ENCODE measurements at places on chromosomes 11 and 22. TPM values are rescaled to one million over a fixed set of nuclear protein-coding genes. Genes with fewer than 3 reads are reported as not detected.

DNA sequence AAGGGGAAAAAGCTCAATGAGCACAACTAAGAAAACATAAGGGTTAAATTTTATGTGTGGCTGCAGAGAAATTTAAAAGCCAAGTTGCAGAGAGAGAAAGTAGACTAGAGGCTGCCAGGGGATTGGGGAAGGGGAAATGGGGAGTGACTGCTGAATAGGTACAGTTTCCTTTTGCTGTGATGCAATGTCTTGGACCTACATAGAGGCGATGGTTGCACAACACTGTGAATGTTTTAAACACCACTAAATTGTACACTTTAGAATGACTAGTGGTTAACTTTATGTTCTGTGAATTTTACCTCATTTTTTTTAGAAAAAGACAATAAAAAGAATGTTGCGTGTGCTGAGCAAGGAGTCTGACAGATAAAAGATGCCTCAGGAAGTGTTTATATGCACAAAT is 36.5 kb downstream of the TENM4 start:
- no peak for DNase-seq

GRCh38 chr11:118768690-118769089 is 22.3 kb downstream of the DDX6 start:
- no peak for DNase-seq

The MMP27 gene
- total RNA-seq = not detected

The OSM gene
- 4.7 TPM for total RNA-seq

The KCNJ1 gene
- total RNA-seq = not detected

The SCGB1D2 gene
- not detected for total RNA-seq

The OR51E2 gene
- 0.63 TPM for total RNA-seq

DNA sequence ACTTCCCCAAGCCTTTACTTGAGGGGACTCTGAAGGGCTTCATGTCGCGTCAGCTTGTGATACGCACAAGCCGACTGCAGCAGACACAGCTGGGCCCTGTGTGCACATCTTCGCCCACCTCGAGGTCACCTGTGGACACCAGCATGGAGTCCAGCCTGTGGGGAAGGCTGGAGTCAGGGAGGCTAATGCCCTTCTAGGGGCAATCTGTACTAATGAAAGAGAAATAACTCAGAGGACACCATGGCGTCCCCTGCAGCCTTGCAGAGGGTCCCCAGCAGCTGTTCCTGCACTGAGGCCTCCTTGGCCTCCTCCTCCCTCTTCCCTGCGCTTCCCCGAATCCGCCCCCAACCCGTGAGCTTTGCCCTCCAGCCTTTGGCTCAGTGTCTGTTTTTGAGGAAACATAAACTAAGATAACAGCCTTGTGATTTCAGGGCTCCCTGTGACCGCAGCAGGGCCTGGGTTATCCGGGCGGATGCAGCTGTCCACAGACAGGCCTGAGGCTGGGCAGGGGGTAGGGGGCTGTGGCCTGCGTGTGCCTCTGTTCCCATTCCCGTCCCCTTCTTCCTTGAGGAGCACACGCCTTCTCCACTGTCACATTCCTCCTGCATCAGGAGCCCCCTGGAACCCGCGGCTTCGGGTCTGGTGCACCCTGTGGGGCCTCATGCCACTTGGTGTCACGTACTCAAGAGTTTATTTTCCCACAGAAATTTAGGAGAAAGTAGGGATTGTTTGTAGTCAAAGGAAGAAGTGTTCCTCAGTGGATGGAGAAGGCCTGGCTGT is 25.0 kb downstream of the KRTAP5-5 start:
- no peak for DNase-seq

The DEFB131B gene
- not detected for total RNA-seq

DNA sequence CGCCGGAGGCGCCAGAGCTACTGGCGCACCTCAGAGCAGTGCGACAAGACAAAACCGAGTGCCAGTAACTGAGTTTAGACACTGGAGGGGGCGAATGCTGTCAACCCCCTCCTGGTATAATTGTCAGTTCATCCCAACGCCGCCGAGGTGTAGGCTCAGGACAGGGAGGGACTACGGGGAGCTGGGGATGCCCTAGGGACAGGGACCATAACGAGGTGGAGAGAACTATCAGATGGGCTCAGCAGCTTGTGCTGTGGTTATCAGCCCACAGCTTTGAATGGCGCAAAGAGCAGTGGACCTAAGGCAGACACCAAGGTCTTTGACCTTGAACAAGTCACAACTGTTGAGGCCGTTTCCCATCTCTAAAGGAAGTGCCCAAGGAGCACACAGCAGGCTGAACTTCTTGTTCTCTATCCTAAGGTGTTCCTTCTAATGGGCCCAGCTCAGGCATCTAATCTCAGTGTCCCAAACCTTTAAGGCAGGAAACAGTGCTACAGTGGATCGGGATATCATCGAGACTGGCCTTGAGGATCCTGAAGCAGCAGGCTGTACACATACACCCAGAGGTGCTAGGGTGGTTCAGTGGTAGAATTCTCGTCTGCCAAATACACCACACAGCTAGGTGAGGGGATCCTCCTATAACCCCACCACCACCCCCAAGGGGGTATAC is 958 bp upstream of the TUT1 start:
- no peak for DNase-seq

The HPX gene
- total RNA-seq = 5.2 TPM

GRCh38 chr11:110373051-110373702 is 56.6 kb upstream of the FDX1 start:
- DNase-seq = no peak

The CAVIN3 gene
- 16.3 TPM for total RNA-seq

The KRTAP5-9 gene
- 0.23 TPM for total RNA-seq

GRCh38 chr11:77806993-77807392 is 13.5 kb downstream of the RSF1 start:
- no peak for DNase-seq

DNA sequence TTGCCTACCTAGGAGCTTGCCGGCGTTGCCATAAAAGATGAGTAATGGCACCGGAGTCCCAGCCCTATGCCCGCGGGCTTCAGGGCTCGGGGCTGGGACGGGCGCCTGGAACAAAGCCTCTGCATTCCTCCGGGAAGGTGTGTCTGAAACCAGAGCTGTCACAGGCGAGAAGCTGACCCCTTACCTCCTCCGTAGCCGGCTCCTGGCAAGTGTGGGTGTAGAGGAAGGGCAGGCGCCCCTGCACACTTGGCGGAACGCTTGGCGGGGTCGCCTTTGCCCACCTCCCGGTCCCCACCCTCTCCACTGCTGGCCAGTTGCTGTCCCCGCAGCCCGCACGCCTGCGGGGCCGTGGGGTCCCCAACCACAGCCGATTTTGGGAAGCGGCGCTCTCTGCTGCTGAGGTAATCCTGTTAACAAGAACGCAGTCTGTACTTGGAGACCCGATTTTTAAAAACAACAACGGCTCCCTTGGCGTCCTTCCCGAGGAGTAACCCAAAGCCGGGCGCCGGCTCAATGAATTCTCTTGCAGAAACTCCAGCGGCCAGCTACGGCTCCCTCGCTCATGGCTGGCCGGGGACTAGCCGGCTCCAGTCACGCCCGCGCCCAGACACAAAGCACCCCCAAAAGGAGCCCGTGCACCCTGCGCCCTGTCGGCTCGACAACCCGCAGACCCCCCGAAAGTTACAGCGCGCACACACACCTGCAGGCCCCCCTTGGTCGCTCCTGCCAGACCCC is 89.2 kb downstream of the PLEKHA7 start:
- peak; percentile 83 for DNase-seq

DNA sequence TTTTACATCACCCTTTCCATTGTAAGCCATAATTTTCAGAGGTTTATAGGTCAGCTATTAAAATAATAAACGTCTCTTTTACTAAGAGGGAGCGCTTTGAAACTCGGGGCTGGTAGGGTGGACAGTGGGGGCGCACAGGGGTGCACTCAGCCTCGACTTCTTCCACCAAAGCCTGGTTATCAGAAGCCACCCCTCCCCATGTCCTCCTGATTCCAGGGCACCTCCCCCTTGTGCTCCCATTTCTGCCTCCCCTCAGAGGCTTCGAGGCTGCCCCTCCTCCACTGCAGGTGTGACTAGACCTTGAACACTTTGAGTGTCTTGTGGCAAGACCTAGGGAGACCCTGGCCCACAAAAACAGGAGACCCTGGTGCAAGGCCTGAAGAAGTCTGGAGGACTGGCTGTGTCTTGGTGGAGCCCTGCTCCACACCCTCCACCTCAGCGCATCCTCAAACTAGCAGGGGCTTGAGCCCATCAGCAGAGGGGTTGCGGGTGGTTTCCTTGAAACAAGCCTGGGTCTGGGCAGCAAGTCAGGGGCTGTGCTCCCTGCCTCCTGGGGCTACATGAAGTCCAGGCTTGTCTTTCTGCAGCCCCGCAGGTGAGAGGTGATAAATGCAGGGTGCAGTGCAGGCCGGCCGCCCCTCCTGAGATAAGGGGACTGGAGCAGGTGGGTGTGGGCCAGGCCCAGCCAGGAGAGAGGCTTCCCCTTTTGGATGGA is 3.0 kb downstream of the CDKN1C start:
- no peak for DNase-seq

DNA sequence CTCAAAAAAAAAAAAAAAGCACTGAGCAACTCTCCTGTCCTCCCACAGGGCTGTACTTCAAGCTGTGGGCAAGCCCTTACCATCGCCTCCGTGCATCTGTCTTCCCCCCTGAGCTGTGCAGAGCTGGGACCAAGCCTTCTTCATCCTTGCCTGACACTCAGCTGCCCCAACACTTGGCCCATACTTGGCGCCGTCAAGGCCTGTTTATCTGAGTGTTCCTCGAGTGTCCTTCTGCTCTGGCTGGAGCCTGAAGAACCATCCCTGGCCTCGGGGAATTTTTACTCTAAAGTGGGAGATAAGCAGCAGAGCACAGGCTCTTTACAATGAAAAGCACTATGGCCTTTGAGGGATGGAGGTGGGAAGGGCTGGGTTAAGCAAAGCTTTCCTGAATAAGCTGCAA is 1.6 kb upstream of the TIRAP start:
- no peak for DNase-seq

The C11orf42 gene
- not detected for total RNA-seq

The PARVG gene
- 23.3 TPM for total RNA-seq

DNA sequence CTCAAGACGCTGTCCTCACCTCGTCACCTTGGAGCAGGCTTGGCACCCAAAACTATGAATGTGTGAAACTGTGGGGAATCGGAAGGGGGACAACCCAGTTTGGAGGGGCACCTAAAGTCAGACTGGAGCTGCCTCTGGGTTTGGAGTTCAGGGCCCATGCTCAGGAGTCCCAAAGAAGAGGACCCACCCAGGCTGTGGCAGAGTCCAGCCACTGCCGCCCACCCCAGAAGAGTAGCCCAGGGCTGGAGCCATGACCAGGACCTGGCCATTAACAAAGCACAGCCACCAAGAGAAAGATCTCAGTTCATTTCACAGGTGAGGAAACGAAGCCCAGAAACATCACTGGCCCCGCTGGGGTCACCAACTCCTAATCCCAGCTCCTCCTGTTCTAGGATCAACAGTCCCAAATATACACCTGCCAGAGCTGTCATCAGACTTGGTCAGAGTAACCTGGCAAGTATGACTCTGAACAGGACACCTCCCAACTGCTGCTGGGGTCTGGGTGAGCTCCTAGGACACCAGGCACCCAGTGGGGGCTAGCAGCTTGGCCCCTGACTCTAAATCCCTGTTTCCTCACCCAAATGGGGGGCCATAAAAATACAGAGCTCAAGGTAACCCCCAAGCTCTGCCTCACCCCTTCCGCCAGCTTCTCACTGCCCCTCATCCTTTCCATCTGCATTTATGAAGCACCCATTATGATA is 2.7 kb downstream of the RAB3IL1 start:
- no peak for DNase-seq

The CCDC134 gene
- total RNA-seq = 10.2 TPM

DNA sequence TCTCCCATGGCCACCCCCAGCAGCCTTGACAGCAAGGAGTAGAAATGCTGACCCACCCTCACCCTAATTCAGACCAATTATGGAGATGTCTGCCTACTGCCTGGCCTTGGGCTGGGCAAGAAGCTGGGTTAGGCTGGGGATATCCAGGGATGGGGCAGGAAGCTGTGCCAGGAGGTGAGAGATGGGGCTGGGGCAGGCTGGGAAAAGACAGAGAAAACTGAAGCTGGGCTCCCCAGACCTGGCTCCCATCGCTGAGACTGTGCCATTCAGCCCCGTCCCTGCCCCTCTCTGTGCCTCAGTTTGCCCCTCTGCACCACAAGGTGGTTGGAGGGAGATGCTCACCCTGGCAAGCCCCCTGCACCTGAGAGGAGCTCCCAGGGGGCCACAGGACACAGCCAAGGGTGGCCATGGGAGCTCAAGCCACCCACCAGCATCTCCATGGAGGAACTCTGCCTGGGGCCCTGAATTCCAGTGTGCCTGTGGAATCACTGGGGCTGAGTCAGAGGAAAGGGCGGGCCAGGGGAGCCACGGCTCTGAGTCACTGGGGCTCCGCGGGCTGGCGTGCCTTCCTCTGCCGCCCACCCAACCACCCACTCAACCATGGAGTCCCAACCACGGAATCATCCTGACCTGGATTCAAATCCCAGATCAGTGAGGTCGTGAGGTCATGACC is 6.0 kb upstream of the CARD10 start:
- DNase-seq = no peak

The KCTD14 gene
- total RNA-seq = 23.6 TPM

- DNase-seq = no peak
Observed at GRCh38 chr11:43119275-43119970, 192.4 kb upstream of the API5 start.

GRCh38 chr22:28736301-28737155 is 5.1 kb downstream of the CHEK2 start:
- DNase-seq = no peak

GRCh38 chr11:15622231-15622890 is 507.6 kb downstream of the INSC start:
- DNase-seq = no peak

DNA sequence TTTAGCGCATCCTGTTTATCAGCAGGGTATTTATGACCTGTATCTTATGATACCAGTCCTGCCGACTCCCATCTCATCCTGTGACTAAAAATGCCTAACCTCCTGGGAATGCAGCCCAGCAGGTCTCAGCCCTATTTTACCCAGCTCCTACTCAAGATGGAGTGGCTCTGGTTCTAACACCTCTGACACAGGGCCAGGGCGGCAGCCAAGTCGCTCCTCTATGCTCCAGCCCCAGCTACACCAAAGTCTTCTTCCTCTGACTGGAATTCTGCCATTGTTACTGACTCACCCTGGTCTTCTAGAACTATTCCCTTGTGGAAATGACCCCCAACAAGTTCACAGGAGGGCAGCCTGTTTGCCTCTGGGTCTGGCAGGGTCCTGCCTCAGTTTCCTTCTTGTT is 7.9 kb upstream of the C1QTNF6 start:
- DNase-seq = no peak

The LRP4 gene
- total RNA-seq = 14.5 TPM

The RRP7A gene
- total RNA-seq = 38.1 TPM

The IGF2 gene
- 32.5 TPM for total RNA-seq

The SCN3B gene
- 0.75 TPM for total RNA-seq

DNA sequence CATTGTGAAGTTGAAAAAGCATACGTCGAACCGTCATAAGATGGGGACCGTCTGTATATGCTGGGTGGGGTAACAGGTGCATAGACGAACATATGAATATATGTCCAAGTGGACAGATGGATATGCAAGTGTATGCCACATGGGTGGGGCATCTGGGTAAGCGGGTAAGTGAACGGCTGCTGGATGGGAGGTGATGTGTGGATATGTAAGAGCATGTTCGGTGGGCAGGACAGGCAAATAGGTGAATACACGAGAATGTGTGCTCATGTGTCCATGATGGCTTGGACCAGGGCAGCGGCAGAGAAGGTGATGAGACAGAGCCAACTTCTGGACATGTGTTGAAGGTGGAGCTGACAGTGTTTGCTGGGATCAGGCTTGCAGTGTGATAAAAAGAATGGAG is 12.0 kb downstream of the IFITM10 start:
- no peak for DNase-seq

The DGAT2 gene
- total RNA-seq = 5.8 TPM

GRCh38 chr11:122642971-122643370 is 12.6 kb upstream of the UBASH3B start:
- no peak for DNase-seq

- DNase-seq = no peak
Observed at GRCh38 chr22:32697331-32697995, 104.0 kb upstream of the TIMP3 start.

- DNase-seq = no peak
Observed at GRCh38 chr11:88383447-88383846, 45.9 kb upstream of the CTSC start.

Measured in mucosa of gallbladder (tissue), 1 donor.